ENCODE measurements at places on chromosomes 7 and 10.

- no peak for DNase-seq
These were observed 5.9 kb downstream of the PGAM2 start for GRCh38 chr7:44059219-44060090.

DNA sequence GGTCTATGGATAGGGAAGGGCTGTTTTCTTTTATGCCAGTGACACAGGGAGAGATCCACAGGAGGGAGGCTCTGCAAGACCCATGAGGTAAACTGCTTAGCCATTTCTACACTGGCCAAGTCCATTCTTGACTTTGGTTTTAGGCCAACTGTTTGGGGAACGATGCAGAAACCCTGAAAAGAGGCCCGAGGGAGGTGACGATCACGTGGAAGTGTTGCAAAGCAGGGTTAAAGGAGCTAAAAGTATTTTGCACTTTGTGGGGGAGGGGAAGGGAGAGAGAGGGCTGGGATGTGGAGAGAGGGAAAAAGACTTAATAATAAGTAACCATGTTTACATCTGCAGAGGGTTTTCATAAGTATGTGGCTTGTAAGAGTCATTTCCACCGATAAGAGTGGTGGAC lies 239.7 kb downstream of the EMX2 start:
- DNase-seq, result no peak

- no peak for DNase-seq
These were observed 256.4 kb downstream of the ABCA13 start for GRCh38 chr7:48427671-48428070.

DNA sequence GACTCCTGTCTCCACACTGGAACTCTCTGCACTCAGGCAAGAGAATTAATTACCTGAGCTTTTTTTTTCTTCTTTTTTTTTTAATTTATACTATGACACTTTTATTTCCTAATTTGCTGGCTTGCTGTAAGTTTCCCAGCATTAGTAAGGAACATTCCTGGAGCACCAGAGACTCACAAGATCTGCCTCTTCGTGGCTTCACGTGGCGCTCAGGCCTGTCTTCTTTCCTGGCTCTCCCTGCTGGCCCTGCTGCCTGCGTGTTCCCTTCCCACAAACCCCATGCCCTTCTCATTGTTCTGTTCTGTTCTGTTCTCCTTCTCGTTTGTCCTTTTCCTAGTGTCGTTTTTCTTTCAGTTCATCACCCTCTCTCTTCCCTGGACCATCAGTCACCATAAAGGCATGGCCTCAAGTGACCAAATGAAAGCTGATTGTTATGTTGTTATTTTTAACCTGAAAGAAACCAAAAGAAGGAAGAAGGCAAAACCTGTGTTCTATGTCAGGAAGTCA lies 591.6 kb upstream of the PFKP start:
- no peak for DNase-seq

- DNase-seq, result no peak
These were observed 58.2 kb downstream of the ELAPOR2 start for GRCh38 chr7:87001214-87001613.

- DNase-seq, result no peak
These were observed 67.0 kb upstream of the C7orf33 start for GRCh38 chr7:148523550-148523949.

GRCh38 chr7:36188266-36188665 lies 35.2 kb downstream of the EEPD1 start:
- DNase-seq, result no peak
